Progenitor cell of endocrine pancreas (in vitro differentiated cells): ENCODE measurements at places on chromosomes 1 and 21.
A peak's percentile ranks its signal among the peaks of the same experiment; 100 is the strongest.

GRCh38 chr1:38194472-38194871, 147.9 kb upstream of the POU3F1 start:
- no peak for DNase-seq

DNA sequence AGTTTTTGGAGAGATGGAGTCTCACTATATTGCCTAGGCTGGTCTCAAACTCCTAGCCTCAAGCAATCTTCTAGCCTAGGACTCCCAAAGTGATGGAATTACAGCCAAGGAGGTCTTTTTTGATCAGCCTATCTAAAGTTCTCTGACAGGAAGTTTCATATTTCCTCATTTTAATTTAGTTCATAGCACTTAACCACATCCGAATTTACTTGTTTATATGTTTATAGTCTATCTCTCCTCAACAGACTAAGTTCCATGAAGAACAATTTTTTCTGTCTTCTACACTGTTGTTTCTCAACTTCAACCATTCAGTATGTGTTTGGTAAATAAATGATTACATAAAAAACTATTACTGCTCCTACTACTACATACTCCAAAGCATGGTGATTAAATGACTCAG, 47.9 kb downstream of the GON4L start:
- DNase-seq, result no peak

DNA sequence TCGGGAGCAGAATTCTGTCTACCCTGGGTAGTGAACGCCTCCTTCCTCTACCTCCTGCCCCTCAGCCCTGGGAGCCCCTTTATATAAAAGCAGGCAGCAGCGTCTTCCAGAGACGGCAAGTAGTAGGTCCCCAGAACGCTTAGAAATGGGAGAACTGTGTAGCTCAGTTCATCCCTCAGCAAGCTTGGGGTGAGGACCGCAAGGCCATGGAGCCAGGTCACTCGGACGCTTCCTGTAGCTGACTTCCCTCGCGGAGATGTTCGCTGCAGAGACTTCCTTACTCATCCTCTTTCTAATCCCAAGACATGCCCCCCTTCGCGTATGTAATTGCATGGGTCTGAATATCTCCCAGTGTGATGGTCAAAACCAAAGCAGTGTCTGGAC, 141.4 kb upstream of the COA6 start:
- DNase-seq, result no peak

DNA sequence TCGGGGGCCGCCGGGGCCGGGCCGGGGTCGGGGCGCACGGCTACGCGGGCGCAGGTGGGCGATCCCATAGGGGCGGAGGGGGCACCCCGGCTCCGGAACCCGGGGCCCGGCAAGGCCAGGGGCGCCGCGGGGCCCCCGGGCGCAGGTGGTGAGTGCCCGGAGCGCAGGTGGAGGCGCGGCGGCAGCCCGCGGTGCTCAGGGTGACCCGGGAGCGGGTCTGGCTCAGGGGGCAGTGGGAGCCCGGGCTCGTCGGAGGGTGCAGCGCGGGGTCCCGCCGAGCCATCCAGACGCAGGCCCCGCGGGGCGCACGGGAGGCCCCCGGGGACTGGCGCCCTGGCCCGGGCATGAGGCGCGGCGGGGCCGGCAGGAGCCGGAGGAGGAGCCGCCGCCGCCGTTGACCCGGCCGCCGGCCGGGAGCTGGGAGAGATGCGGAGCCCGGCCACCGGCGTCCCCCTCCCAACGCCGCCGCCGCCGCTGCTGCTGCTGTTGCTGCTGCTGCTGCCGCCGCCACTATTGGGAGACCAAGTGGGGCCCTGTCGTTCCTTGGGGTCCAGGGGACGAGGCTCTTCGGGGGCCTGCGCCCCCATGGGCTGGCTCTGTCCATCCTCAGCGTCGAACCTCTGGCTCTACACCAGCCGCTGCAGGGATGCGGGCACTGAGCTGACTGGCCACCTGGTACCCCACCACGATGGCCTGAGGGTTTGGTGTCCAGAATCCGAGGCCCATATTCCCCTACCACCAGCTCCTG, 489 bp downstream of the CELSR2 start:
- no peak for DNase-seq

DNA sequence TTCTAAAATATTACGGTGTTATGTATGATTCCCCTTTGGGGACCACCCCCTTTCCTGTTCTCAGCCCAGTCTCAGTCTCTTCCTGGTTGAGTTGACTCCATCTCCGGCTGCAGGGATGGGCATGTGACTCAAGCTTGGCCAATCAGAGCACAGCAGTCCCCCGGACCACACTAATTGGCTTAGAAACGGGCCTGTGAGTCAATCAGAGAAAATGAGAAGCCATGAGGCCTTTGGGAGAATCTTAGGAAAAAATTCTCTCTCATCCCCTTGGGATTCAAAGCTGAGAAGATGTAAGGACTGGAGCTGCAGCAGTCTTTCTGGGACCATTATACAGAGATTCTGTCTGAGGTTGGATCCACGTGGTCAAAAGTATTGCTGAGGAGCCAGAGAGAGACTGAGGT, 10.7 kb upstream of the FHAD1 start:
- no peak for DNase-seq

DNA sequence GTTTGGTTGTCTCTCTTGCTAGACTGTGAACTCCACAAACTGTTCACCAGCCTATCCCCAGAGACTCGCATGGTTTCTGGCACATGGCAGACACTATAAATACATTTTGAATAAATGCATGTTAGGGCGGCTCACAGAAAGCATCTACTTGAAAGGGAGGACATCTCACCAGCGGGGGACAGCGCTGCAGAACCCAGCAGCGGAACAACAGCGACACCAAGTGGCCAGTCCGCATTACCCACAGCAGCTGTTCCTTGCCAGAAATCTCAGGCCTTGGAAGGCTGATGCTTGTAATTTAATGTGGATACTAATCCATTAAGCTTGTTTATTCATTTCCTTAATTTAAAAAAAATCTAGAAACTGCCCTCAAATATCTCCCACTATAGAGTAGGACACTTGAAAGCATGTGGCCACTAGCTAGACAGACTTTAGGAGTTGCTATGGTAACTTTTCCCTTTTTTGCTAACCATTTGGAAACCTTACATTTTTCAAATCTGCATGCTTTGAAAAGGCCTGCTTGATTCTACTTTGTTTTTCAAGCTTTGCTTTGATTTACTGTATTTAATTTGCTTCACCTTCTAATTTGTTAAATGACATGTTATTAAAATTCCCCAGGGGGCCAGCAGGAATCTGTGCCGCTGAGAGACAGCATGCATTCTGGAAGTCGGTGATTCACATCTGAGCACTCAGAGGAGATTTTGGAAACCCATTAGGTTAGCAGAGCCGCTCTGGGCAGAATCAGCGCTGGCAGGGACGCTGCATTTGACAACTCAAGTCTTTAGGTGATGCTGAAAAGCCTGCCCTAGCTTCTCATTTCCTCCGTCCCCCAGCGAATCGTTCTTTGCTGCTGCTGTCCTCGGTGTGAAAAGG, 63.5 kb upstream of the SSX2IP start:
- peak; percentile 70 for DNase-seq

GRCh38 chr1:2446394-2446793, 29.7 kb upstream of the PLCH2 start:
- DNase-seq, result no peak
